Stimulated activated CD4-positive, alpha-beta T cell treated with anti-CD3 and anti-CD28 coated beads, Interleukin-15, amount 100 ng/mL, for 1 hour (primary cell): ENCODE measurements at places on chromosomes 13 and 19.

- DNase-seq, result no peak
Observed at GRCh38 chr19:23440791-23441190, 45.5 kb upstream of the ZNF91 start.

DNA sequence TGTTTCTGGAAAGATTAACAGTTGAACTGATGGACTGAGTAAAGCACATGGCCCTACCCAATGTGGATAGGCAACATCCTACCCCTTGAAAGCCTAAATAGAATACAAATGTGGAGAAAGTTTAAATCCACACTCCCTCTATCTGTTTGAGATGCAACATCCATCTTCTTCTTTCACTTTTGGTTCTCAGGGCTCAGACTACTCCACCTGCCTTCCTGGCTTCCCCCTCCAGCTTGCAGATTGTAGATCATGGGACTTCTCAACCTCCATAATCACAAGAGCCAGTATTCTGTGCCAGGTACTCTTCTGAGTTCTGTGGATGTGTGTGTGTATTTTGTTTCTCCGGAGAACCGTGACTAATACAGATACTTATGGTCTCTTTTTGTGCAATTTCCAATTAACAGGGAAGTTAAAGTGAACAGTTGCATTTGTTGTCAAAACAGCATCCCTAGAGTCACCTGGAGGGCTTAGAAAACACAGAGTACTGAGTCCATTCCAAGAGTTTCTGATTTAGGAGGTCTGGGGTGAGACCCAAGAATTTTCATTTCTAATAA lies 590.3 kb upstream of the MIR17HG start:
- DNase-seq, result no peak

DNA sequence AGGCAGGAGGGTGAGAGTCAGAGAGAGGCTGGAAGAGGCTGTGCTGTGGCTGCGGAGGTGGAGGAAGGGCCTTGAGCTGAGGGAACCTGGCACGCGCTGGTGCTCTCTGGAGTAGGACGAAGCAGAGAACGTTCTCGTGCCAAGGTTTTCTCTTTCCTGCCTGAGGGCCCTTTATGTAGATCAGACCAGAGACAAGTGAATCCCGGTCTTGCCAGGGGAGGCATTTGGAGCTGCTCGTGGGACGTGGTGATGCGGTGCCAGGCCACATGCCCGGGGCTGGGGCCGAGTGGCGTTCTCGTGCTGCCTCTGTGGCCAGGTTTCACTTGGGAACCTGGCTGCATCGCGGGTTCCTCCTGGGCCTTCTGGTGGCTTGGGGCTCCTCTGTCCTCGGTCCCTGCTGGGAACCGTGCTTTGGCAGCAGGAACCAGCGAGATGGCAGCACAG lies 54.2 kb downstream of the KDM4B start:
- no peak for DNase-seq

GRCh38 chr19:325937-326565 lies 18.5 kb downstream of the MIER2 start:
- DNase-seq, result no peak

DNA sequence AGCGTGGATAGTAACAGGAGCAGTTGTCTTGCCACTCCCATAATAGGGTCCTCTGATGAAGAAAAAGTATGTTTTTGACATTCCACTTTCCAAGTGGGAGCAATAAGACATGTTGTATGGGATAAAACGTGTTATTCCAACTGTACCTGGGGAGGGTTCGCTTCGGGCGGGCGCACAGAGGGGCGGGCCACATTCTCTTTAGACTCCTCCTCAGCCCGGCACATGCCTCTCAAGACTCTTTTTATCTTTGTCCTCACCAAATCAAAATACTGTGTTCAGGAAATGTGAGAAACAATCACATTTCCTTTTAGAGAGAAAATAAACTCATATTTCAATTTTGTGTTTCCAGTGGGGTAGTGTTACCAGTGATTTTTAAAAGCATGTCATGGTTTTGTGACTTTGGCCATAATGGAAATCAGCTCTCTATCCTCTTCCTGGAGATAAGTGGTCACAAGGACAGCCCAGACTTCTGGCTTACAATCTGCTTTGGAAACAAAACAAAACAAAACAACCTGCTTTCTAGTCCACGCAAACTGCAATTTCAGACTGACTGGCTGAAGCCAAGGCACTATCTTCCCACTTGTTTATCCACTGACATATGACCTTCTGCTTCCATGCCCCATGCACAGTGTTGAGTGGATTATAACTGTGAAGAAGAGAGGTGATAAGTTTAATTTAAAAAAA lies 276.1 kb downstream of the NALCN start:
- no peak for DNase-seq

DNA sequence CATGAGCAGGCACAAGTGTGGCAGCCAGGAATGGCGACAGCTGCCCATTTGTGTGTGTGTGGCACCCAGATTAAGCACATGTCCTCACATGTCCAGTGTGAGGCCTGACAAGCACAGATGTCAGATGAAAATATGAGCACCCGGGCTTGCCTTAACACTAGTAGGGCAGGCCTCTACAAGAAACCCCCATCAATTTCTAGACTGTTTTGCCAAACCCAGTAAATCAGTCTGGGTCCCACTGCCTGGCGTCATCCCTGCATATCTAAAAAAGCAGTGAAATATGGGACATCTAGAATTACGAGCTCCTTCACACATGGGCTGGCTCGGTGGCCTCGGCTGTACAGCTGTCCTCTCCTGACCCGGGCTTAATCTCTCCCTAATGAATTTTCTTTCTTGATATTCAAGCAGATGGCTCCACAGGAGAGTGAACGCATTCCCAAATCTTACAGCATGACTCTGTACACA lies 432.7 kb downstream of the FOXO1 start:
- DNase-seq, result no peak
